Activated CD8-positive, alpha-beta memory T cell treated with anti-CD3 and anti-CD28 coated beads, Interleukin-2, amount 10 ng/mL, durations not matched to agents 7 days and 5 days (primary cell): ENCODE measurements at places on chromosomes 2 and 18. TPM values are rescaled to one million over a fixed set of nuclear protein-coding genes. Genes with fewer than 3 reads are reported as not detected.

DNA sequence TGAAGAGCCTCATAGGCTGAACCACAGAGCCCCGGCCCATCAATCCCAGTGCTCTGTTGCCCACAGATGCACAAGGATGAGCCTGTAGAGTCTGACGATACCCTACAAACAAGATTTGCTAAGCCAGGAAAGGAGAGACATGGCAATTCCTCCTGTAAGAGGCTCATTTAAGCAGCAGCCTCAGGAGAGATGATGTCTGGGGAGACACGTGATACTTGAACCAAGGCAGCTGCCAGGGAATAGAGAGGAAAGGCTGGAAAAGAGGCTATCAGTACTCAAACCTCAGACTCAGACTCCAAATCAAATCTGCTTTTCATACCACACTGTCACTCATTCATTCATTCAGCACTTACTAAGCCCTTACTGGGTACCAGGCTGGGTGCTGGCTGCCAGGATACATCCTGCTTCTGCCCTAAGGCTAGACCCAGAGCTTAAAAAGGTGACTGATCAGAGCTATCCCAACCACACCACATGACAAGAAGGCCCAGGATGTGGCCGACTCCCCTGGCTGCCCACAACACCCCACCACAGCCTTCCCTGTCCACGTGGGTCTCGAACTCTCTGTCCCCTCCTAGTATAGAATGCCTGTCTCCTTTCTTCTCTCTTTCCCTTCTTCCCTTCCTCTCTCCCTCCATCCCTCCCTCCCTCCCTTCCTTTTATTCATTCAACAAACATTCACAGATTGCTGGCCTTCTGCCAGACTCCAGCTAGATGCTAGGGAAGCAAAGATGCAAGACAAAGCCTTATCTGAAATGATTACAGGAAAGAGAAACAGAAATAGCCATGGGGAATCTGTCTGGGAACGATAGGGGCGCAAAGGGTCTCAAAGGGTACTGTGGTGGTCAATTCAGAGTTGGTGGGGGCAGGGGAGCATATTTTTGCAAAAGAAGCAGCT lies 23.4 kb upstream of the KCNK3 start:
- no peak for DNase-seq

DNA sequence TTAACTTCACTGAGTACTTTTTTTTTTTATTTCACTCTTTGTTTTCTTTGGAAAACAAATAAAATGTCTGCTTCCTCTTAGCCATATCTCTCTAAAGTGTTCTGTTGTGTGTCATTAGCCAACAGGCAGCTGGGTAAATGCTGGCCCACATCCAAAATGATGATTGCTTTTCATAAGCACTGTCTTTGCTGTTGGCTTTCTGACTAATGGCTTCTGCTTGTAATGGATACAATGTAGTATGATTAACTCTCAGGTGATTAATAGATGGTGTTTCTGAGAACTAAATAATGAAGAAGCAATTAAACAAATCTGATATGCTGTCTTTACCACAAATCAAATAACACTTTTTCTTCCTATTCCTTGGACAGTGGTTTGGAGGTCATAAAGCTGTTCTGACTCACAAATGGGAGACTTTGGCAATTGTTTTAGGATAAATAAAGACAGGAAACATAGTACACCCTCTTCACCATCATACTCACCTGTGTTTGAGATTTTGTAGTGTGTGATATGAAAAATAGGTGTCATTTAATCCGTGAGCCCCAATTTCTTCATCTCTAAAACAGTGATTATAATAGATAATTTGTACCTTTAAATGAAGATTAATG lies 888.4 kb downstream of the TSN start:
- no peak for DNase-seq

GRCh38 chr2:75310876-75311275 lies 111.6 kb upstream of the TACR1 start:
- no peak for DNase-seq

RSAD2 gene
- 83.0 TPM for total RNA-seq

- no peak for DNase-seq
Observed at GRCh38 chr2:231007286-231008098, 11.6 kb downstream of the SPATA3 start.

- no peak for DNase-seq
Observed at GRCh38 chr2:58749041-58749440, 507.9 kb upstream of the FANCL start.

UPP2 gene
- total RNA-seq = not detected

GPAT2 gene
- total RNA-seq = 26.7 TPM

DNA sequence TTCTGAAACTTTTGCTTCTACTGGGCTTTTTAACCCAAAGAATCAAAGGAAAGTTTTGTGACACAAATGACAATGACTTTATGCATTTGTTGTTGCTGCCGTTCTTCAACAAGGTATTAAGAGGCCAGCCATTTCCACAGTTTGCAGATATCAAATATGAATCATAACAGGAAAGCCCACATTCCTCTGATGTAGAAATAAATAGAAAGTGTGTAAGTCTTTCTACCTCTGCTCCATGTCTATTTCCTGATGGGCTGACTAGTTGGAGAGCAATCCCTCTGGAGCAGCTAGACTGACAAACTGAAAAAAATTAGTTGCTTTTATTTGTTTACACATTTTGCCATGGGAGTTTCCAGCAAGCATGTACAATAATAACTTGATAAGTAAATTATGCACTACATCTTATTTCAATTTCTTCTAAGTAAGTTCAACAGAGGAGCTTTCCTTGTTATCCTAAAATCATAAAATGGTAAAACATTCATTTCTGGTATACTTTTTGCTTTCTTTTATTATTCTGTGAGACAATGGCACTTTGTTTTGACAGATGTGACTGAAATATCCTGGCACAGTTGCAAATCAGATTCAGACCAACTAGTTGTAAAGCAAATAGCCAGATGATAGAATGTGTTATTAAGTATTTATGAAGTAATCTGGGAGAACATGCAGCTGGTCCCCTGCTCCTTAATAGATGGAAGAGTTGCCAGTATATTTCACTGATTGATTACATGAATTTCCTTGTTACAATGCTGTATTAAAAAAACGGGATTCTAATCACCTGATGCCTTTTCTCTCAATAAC lies 266.7 kb downstream of the METTL4 start:
- no peak for DNase-seq

- no peak for DNase-seq
Observed at GRCh38 chr2:222669353-222669752, 2.1 kb upstream of the MOGAT1 start.

DNA sequence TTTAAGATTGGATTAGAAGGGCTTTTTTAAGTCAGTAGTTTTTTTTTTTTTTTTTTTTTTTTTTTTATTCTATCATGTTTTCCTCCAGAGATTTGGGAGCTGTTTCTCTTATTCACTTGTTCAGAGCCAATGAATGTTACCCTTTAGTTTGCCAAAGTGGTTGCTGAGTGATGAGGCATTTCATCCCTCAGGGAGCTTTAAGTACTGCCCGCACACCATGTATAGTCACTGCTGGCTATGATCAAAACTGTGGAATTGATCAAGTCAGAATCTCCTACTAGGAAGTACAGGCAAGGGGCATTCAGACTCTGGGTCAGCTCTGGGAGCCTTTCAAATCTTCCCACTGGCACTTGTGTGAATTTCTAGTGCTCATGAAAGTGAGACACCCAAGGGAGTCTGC lies 201.6 kb downstream of the IKZF2 start:
- no peak for DNase-seq

CYP27C1 gene
- not detected for total RNA-seq

GRCh38 chr2:176729706-176730569 lies 460.7 kb downstream of the MTX2 start:
- no peak for DNase-seq

GRCh38 chr2:118716102-118716501 lies 131.3 kb downstream of the EN1 start:
- no peak for DNase-seq

DNA sequence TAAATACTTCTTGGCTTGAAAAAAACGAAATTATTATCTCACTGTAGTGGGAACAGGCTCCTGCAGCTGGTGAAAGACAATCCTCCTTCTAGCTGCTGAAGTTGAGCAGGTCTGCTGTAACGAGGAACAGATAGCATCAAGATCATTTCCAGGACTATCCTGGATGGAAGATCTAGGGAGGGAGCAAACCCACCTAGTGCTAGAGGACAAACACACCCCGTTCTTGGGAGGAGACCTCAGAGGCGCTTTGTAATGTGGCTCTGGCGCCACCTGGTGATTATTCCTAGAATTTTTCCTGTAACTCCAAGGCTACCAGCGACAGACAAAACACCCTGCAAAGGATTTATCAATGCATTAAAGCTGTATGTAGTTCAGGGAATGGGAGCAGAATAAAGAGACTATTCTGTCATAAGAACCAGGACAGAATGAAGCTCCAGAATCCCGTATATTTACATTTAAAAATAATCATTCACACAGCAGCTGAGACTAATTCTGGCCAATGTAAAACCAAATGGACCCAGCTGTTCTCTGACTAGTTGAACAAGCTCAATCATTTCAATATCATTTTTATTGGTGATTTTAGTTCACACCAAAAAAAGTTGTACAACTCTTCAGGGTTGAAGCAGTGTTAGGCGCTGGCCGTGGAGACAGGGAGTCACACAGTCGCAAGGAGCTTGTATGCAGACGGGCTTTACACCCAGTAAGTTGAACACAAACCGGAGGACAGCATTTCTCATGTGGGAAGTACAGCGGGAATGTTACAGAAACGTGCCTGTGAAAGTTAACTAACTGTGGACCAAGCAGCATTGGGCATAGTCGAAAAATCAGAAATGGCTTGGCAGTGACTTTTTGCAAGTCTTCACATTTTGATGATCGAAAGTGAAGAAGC lies 290.3 kb downstream of the TRIB2 start:
- DNase-seq = peak; percentile 70

CRYGD gene
- total RNA-seq = not detected

DNA sequence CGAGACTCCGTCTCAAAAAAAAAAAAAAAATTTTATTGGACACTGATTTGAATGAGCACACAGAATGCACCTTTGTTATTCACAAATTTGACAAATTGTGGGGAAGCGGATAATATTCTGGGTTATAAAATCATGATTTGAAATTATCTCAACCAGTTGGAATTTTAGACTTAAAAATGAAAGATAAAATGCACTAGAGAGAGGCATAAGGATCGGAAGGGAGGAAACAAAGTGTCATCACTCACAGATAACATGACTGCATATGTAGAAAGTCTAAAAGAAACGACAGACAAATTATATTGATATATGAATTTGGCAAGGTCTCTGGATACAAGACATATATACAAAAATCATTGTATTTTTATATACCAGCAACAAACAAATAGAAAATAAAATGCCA lies 70.6 kb downstream of the CD28 start:
- no peak for DNase-seq

GPR39 gene
- total RNA-seq = not detected

GRCh38 chr2:76197842-76198448 lies 487.2 kb upstream of the GCFC2 start:
- peak; percentile 44 for DNase-seq

GRCh38 chr2:45010702-45011012 lies 1.4 kb upstream of the SIX2 start:
- DNase-seq = no peak

- DNase-seq = no peak
Observed at GRCh38 chr18:29531746-29532145, 1354.8 kb upstream of the CDH2 start.

SERPINB12 gene
- not detected for total RNA-seq

GRCh38 chr2:3238951-3239841 lies 138.4 kb downstream of the EIPR1 start:
- peak; percentile 59 for DNase-seq

GRCh38 chr2:102357937-102358336 lies 2.3 kb downstream of the IL18R1 start:
- no peak for DNase-seq

UGT1A3 gene
- total RNA-seq = not detected

GRCh38 chr18:36813101-36813775 lies 15.6 kb downstream of the TPGS2 start:
- DNase-seq = no peak
